SHP77 treated with DMSO at 0.1 percent for 48 hours (cell line): ENCODE measurements at places on chromosomes 6 and 20.

- DNase-seq = no peak
Observed at GRCh38 chr20:40960521-40960956, 68.1 kb upstream of the TOP1 start.

- DNase-seq = no peak
Observed at GRCh38 chr20:21548390-21549035, 34.6 kb upstream of the NKX2-2 start.

GRCh38 chr20:62739067-62739466, 30.4 kb downstream of the NTSR1 start:
- DNase-seq = no peak

DNA sequence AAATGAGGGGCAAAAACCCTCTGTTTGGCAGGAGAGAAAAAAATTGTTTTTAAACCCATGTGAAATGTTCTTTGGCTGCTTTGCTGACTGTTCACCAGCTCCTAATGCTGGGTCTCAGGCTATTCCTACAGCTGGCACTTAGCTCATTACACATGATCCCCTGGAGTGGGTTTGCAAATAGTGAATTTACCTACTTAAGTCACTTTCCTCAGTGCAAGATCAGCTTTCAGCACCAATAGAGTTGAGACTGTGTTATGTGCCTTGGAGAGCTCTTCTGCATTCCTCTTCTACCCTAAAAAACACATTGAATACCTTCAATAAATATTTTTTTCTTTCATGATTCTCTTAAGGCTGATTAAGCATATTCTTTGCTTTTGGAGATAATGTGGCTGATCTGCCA, 58.4 kb upstream of the PRDM1 start:
- no peak for DNase-seq

GRCh38 chr6:108875161-108875555, 26.9 kb downstream of the ARMC2 start:
- DNase-seq = no peak

DNA sequence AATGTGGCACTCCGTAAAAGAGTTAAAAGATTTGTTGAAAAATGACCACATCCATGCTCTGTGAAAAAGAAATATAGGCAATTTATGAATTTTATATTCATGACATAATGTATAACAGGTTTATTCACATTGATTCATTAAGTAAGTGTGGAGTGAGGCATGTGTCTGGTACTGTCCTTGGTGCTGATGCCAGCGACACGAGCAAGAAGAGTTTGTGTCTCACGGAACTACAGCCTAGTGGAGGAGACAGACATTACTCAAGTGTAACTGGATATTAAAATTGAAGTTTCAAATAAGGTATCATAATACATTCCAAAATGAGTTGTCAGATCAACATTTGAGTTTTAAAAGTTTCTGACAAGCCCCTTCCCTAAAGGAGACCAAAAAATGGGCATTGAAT, 158.2 kb upstream of the PRND start:
- no peak for DNase-seq

DNA sequence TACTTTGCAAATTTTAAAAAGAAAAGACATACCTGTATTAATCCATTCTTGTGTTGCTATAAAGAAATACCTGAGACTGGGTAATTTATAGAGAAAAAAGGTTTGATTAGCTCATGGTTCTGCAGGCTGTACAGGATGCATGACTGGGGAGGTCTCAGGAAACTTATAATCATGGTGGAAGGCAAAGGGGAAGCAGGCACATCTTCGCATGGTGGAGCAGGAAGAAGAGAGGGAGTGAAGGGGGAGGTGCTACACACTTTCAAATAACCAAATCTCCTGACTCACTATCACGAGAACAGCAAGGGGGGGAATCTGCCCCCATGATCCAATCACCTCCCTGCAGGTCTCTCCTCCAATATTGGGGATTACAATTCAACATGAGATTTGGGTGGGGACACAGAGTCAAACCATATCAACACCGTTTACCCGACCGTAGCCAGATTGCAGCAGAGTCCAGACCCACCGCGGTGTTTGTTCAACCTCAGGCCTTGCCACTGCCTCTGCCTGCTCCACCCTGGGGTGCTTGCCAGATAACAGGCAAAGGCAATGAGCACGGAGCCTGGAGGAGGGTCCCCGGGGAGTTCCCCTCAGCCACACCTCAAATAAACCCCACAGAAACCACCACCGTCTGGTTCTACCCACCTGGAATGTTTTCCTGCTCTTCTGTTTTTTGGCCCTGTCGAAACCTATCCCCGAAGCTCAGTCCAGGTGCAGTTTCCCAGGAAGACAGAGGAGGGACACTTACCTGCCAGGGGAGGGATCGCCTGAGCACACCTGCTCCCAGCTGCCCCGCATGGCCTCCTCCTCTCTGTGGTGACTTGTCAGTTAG, 142.2 kb upstream of the AFDN start:
- DNase-seq = no peak

- DNase-seq = no peak
Observed at GRCh38 chr6:21142741-21143140, 450.8 kb upstream of the SOX4 start.

DNA sequence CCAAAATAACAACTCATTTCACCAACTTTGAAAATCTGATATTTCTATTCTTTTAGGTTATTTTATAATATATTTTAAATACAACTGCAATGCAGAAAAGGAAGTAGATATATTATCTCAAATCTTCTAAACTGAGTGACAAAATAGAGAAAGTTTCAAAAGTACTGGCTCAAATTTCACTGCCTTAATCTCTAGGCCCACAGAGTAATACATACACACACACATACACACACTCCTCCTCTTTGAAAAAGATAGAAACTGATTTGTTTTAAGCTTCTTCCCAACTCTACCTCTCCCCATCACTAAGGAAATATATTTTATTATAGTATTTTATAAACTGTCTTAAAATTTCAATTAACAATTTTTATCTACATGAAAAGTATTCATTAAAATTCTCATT, 36.2 kb downstream of the ARHGAP18 start:
- DNase-seq = no peak

GRCh38 chr6:162251257-162251656, 476.3 kb downstream of the PRKN start:
- no peak for DNase-seq

- DNase-seq = no peak
Observed at GRCh38 chr6:104281370-104281769, 578.3 kb downstream of the HACE1 start.

- no peak for DNase-seq
Observed at GRCh38 chr20:8646716-8647115, 422.2 kb upstream of the PLCB4 start.

- no peak for DNase-seq
Observed at GRCh38 chr6:158207422-158207788, 39.3 kb downstream of the GTF2H5 start.

- no peak for DNase-seq
Observed at GRCh38 chr6:168589275-168589674, 148.3 kb downstream of the SMOC2 start.

- no peak for DNase-seq
Observed at GRCh38 chr6:56382416-56382940, 135.1 kb upstream of the COL21A1 start.

DNA sequence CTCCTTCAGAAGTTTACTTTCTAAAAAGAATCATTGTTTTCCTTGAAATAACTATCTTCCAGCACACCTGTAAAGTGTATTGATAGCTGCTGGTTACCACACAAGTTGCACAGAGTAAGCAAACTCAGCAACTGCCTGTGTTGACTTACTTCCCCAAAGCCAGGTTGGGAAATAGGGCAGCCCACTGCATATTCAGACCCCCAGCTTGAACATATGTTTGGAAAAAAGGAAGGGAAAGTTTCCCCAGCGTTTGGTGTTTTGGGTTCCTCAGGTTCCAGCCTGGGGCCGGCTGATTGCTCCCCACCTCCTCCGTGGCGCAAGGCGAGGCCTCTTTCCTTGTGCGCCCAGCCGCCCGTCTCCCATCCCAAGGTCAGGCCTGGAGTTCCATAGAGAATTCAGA, 70.1 kb upstream of the QKI start:
- no peak for DNase-seq

GRCh38 chr20:8078528-8078914, 53.5 kb upstream of the PLCB1 start:
- no peak for DNase-seq

GRCh38 chr6:134452906-134453305, 135.0 kb upstream of the SGK1 start:
- DNase-seq = no peak

GRCh38 chr6:132590362-132590761, 821 bp upstream of the TAAR5 start:
- no peak for DNase-seq

GRCh38 chr6:33869826-33870423, 66.1 kb upstream of the MLN start:
- DNase-seq = no peak

GRCh38 chr20:59037386-59037785, 5.2 kb downstream of the PRELID3B start:
- no peak for DNase-seq

- DNase-seq = no peak
Observed at GRCh38 chr6:4322846-4323309, 187.5 kb upstream of the ECI2 start.

DNA sequence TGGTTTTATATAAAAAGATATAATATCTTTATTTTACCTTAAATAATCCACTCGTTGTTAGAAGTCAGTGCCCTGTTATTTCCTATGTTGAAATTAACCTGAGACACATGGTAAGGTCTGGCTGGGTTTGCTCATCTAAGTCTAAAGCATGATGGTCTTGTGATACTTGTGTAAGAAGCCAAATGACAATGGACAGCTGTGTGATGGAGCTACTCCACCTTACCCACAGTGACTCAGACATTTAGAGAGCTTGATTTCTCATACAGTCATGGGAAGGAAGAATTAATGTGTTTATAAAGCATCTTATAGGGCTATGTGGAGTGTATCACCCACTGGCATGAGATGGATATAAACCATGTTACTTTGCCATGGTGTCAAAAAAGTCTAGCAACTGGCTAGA, 11.7 kb downstream of the CTCFL start:
- DNase-seq = no peak

DNA sequence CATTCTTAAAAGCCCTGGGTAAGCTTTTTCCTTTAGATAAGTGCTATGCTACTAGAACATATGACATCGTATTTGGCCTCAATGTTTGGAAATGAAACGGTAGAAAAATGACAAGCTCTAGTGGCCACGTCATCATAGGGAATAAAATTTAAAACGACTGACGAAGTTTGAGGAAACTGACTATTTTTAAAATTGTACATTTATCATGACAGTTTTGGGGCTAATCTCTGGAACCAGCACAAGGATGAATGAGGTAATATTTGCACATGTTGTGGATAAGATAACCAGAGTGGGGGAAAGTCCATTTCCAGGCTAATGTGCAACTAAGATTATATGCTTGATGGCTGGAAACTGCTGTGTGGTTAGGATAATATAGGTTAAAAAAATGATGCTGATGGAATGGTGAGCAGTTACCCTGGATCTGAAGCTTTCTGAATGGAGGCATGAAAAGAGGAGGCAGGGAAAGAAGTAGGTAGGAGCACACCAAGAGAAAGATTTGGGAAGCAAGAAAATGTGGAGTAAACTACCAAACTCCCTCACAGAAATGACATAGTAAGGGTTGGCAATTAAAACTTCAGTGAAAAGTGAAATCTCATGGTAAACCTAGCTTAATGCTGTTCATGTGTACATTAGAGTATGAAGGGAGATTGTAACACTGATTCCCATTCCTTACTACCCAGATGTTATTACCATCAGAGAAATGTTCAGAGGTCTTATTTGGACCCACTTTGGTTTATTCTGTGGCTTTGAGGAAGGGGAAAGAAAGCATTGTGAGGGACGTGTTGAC, 42.7 kb upstream of the CEP162 start:
- DNase-seq = no peak

DNA sequence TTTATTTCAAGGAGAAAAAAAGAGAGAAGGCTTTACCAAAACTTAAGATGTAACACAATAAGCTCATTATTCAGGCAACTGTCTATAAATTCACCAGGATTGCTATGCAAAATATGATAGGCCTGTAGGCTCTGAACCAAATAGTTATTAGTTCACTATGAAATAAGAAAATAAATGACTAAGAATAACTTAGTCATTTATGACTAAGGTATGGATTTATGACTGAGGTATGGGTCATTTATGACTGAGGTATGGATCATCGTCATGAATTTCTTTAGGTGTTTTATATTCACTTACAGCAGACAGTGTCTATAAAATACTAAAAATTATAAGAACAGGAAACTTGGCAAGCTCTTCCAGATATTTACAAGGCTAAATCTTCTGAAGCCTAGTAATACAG, 52.1 kb upstream of the SNX9 start:
- DNase-seq = no peak

GRCh38 chr6:108564178-108564577, 3.5 kb downstream of the FOXO3 start:
- no peak for DNase-seq

DNA sequence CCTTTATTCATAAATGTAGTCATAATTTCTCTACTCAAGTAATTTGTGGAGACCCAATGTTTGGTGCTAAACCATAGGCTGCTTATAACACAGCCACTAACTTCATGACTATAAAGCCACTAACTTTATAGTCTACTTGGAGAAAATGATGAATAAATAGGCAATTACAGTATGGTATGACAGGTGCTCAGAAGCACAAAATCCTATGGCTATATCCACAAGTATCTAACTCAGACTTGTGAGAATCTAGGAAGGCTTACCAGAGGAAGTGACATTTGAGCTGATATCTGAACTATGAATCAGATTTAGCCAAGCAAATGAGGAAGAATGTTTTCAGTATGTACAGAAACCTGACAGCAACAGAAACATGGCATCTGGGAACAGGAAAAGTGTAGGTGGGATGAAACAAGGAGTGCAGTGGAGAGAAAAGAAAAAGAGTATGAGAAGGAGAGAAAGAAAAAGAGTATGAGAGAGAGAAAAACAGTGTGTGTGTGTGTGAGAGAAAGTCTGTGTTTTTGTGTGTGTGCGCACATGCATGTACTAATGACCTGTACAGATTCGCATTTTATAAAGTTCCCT, 59.9 kb downstream of the REV3L start:
- DNase-seq = no peak

DNA sequence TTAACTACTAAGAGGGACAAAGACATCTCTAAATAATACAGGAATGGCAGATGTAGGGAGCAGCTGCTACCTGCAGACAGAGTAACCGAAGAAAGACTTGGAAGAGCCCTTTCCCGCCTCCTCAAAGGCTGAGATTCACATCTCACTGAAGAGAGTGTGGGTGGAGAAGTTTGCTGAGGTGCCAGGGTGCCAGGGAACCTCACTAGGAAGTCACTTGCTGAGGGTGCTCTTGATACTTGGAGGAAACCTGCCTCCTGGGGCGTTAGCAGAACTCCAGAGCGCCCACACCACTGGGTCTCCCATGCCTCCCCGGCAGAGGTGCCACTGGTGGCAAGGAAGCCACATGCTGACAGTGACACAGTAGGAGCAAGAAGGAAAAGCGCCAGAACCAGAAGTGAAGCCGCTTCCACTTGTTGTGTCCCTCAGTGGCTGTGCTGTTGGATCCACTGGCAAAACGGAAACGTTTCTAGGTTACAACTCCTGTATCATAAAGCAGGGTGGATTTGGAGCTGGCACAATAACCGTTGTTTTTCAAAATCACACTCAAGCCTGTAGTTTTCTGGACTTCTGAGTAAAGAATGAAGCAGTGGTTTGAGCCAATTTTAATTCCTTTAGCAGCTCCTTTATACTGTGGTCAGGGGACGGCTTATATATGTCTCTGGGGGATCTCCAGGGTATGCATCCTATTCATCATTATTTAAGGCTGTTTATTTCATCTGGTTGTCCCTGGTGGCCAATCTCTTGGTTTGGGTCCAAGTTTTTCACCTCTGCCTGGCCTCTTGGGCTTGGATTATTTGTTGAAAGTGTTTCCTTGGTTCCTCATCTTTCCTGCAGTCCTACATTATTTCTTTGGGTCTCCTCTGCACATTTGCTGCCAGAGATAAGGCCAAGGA, 64.5 kb downstream of the CDC5L start:
- no peak for DNase-seq
